ENCODE measurements at places on chromosomes 3 and 15.

DNA sequence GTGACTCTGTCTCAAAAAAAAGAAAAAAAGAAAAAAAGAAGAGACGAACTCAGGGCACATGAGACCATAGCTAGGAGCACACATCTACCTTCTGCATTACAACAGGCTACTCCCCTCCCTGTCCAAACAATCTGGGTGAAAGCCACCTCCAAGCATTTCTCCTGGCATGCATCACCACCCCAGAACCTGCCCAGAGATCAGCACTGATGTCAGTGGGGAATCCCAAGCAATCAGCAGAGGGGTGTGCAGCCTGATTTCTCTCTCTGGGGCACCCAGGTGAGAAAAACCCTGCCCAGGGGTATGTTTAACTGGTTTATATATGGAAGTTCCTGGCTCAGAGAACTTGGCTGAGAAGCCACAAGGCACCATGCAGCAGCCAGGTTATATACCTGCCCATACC lies 59.4 kb downstream of the CDC25A start:
- DNase-seq, result no peak

DNA sequence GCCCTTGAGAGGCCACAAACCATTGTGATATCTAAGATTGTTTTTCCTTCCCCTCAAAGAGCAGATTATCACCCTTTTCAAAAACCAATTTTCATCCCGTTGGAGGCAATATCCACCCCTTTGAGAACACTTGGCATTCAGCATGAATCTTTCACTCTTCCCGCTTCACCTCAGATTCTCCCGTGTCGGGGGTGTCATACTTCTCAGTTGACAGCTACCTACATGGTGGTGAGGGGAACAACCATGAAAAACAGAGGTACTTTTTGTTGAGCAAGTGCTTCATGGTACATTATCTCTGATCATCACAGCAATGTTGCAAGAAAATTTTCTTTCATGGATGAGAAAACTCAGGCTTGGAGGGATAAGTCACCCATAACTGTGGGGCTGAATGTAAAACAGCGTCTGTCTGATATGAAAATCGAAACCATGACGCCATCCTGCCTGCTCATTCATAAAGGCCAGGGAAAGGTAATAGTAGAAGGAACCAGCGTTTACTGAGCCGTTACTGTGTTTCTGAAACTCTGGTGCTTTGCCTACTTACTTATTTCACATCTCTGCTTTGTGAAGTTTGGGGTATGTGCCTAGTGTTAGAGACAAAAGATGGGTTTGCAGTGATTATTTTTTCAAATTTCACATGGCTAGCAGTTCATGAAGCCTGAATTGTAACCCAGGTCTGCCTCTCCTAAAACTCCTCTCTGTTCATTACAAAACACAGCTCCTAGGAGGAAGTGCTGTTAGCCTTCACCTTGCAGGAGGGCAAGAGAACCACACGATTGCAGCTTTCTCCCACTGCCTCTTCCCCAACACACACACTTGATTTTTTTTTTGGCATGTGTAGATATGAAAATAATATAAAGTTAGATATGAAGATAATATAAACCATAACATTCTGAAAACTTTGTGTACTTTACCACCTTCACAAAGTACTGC lies 35.4 kb downstream of the SV2B start:
- DNase-seq, result no peak

DNA sequence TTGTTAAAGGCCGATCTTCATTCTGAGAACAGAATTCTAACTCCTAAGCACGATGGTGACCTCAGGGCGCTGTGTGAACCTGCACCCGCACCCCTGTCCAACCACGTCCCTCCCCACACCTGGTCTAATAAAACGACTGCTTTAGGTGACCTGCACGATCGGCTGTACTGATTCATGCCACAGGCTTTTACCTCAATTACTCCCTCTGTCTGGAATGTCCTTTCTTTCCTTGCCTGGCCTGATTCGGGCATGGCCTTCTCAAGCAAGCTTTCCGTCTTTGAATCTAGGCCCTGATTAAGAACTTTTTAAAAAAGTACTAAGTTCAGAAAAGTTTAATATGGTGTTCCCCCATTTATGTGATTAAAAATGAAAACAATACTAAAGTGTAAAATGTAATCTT lies 842 bp upstream of the U2SURP start:
- no peak for DNase-seq

GRCh38 chr3:188383748-188384147 lies 229.8 kb downstream of the LPP start:
- no peak for DNase-seq

GRCh38 chr3:110564674-110565073 lies 506.9 kb upstream of the NECTIN3 start:
- no peak for DNase-seq
